ENCODE measurements at places on chromosomes 4 and X.

- peak; percentile 40 for DNase-seq
Measured at GRCh38 chr4:42397635-42398170, 415 bp downstream of the SHISA3 start.

GRCh38 chr4:187332141-187332540, 608.5 kb upstream of the FAT1 start:
- no peak for DNase-seq

- DNase-seq: no peak
Measured at GRCh38 chr4:108301545-108302251, 133.0 kb upstream of the LEF1 start.

GRCh38 chr4:81836716-81837115, 365.0 kb upstream of the RASGEF1B start:
- no peak for DNase-seq

GRCh38 chrX:16745659-16746058, 26.2 kb downstream of the SYAP1 start:
- DNase-seq: no peak

GRCh38 chrX:113289503-113289902, 448.9 kb upstream of the AMOT start:
- DNase-seq: no peak

DNA sequence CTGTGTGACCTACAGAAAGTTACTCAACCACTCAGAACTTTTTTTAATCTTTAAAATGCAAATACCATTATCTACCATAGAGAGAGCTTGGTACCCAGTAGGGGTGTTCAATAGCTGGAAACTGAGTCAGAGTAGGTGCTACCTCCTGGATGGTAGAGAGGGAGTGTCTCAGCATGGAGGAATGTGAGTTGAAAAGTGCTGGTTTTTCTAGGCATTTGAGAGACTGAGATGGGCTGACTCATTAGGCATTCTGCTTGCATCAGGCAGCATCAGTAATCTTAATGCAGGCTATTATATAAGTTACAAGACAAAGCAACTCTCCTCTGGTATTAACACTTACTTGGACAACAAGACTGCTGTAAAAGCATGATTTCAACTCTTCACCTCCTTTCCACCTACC, 70.9 kb upstream of the ARHGEF9 start:
- peak; percentile 14 for DNase-seq

DNA sequence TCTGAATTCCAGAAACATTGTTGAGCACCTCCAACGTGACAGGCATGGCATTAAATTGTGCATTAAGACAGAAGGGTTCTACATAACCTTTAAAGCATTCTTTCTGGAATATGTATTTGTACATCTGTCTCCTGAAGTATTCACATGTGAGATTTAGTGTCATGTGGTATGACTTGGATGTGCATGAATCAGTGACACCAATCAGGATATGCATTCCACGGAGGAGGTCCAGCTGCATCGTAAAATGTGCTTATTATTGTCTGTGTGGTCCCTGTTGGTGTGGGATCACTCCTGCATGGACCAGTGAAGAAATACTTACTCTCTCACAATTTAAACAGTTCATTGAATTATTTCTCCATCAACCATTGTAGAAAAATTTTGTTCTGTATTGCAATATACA, 149.0 kb downstream of the MID1 start:
- DNase-seq: no peak

DNA sequence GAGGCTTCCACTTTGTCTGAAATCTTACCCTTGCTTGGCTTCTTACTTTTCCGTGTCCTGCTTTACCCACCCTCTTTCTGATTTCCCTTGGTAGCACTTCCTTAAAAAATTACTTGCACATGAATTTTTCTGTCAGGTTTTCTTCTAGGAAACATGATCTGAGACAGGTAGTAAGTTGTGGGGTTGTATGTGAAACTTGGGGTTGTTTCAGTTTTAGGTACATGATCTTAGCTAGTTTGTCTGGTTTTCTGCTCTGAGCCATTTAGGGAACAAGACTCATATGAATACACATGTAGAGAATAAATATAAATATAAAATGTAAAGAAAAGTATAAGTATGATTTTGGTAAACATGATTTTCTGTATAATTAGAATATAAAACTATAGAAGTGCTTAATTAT, 17.4 kb upstream of the ARMCX2 start:
- no peak for DNase-seq

DNA sequence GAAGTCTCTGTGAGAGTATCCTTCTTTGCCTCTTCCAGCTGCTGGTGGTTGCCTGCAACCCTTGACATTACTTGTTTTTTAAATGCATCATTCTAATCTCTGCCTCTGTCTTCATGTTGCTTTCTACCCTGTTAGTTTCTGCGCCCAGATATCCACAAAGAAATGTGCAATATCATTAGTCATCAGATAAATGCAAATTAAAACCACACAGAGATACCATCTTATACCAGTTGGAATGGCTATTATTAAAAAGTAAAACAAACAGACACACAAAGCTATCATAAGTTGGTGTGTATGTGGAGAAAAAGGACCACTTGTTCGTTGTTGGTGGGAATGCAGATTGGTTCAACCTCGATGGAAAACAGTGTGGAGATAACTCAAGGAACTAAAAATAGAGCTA, 517.4 kb downstream of the FAT4 start:
- DNase-seq: peak; percentile 20

- DNase-seq: no peak
Measured at GRCh38 chrX:149871940-149872339, 9.0 kb upstream of the MAGEA8 start.

- peak; percentile 34 for DNase-seq
Measured at GRCh38 chr4:37978248-37978924, 18.2 kb downstream of the PTTG2 start.

DNA sequence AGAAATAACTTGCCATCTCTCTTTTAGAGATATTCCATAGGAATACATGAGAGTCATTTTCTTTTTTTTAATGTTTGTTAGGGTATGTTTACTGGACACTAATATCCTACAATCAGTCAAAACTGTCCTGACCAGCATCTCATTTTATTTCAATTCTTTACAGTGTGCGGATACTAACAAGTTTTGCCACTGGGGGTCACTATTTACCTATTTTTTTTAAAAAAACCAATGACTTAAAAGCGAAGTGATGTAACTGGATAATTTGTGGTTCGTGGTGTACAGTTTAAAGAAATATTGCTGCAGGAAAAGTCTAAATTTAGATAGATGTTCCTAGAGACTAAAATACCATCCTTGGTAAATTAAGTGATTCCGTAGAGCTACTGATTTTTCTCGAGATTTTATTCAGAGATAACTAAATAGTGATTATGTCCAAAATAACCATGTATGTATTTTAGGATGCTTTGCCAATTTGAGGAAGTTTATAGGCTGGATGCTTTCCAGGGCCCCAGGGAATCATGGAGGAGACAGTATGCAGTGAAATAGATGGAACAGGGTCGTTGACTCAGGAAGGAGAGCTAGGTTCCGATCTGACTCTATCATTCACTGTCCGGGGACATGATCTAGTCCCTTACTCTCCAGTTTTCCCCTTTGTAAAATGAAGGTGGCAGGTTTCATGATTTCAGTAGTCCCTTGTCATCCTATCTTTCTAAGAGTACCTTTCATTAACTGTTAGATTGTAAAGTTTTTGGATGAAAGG, 34.0 kb upstream of the GNPDA2 start:
- DNase-seq: peak; percentile 64

DNA sequence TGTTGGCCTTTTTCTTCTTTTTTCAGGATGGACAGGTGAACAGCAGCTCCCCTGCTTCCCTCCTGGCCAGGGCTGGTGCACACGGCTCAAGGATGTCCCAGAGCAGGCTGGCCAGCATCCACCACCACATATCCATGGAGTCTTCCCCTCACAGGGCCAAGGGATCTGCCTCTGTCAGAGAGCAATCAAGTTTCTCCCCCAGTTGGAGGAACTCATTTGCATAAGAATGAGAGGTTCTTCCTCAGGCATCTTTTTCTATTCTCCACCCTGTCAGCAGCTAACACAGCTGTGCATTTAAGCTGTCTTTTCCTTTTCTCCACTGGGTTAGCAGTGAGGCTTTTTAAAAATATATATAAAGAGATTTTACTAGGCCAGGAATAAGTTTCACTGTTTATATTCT, 143.8 kb downstream of the ANAPC10 start:
- DNase-seq: no peak

DNA sequence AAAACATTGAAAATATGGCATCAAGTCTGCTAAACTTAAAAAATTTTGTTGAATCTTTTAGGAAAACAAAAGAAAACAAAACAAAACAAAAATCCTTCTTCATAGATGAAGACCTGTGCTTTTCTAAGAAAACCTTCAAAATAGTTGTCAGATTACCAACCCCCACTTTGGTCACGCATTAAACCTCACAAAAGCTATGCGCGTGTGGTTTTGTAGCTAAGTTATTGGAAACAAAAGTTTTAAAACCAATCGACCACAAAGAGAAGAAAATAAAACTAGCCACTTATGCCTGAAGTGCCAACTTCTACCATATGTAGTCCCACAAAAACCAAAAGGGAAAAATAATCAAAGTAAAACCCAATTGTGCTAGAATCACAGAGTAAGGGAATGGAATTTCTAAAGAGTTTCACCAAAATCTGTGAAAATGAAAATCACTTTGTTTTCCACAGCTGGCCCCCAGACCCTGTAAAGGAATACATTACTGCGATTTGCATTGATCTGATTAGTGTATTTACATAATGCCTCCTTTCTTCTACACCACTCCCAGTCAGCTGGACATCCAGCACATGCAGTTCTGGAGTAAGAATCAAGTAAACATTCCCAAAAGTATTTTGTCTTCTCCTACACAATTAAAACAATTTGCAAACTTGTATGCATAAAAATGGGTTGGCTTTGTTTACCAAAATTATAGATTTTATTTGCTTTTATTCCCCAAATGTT, 330.1 kb upstream of the DKK2 start:
- peak; percentile 68 for DNase-seq

DNA sequence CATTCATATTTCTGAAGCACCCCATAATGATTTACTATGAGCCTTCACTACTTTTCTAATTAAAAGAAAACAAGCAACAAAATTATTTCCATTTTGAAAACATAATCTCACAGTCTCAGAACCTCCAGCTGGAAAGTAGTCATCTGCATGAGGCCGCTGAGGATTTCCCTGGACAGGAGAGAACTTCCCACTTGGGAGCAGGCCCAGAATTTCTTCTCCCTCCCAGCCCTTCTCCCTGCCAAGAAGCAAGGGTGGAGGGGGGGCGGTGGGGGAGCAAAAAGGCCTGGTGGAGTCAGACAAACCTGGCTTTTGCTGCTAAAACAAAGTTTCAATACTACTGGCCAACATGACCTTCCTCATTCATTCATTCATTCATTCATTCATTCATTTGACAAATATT, 167.3 kb downstream of the PJA1 start:
- peak; percentile 73 for DNase-seq

DNA sequence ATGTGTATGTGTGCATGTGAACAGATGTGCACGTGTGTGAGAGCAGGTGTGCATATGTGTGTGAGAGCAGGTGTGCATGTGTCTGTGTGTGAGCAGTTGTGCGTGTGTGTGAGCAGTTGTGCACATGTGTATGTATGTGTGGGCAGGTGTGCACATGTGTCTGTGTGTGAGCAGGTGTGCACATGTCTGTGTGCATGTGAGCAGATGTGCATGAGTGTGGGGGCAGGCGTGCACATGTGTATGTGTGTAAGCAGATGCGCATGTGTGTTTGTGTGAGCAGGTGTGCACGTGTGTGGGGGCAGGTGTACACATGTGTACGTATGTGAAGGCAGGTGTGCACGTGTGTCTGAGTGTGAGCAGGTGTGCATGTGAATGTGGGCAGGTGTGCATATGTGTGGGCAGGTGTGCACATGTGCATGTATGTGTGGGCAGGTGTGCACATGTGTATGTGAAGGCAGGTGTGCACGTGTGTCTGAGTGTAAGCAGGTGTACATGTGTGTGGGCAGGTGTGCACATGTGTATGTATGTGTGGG, 66.5 kb upstream of the LRPAP1 start:
- DNase-seq: no peak

DNA sequence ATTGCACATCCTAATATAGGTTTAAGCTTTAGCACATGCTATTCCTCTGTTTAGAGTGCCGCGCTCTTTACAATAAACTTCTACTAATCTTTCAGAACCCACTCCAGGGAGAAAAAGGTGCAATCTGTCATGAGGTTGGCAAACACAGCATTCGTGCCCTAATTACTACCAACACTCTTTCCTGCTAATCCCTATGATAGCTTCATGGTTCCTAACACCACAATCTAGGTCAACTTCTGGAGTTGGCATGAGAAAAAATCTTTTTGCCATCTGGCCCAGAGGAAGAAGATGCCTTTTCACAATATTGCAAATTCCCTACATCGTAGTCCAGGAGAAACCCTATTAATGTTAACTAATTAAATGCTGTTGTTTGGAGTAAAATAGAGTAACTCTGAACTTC, 39.6 kb downstream of the TMA16 start:
- DNase-seq: no peak

DNA sequence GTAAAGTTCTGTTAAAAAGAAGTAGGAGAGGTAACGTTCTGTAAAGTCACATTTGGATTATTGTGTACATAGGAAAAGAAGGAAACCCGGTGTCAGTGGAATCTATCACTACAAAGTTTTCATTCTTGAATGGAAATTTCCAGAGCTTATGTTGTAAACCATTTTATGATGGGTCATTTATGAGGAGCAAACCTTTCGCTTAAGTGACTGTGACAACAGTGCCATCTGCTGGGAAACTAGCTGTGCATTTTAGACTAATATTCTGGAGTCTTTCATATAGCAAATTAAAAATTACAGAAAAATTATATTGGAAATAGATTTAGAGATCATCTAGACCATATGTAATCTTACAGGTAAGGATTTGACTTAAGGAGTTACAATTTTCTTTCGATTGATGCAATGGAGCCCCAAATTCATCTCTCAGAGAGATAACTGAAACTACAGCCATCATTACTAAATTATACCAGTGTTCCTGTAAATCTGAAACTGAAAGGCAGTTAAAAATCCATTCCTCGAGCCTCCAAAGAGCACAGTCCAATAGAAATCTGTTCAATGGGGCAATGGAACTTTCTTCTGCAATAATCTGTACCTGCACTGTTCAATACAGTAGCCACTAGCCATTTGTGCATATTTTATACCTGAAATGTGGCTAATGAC, 26.9 kb downstream of the ASB9 start:
- peak; percentile 59 for DNase-seq

DNA sequence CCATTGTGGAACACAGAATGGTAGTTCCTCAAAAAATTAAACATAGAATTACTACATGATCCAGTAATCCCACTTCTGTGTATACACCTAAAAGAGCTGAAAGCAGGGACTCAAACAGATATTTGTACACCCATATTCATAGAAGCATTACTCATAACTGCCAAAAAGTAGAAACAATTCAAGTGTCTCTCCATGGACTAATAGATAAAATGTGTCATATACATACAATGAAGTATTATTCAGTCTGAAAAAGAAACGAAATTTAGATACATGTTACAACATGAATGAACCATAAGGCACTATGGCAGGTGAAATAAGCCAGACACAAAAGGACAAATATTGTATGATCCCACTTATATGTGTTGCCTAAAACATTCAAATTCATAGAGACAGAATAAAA, 145.1 kb downstream of the ANTXR2 start:
- no peak for DNase-seq

GRCh38 chrX:19747652-19748610, 139.5 kb downstream of the SH3KBP1 start:
- DNase-seq: no peak

GRCh38 chr4:103673983-103674382, 45.8 kb downstream of the TACR3 start:
- peak; percentile 8 for DNase-seq

- no peak for DNase-seq
Measured at GRCh38 chr4:97015301-97015700, 1128.0 kb downstream of the STPG2 start.
